ENCODE measurements at places on chromosomes 12 and 14.

DNA sequence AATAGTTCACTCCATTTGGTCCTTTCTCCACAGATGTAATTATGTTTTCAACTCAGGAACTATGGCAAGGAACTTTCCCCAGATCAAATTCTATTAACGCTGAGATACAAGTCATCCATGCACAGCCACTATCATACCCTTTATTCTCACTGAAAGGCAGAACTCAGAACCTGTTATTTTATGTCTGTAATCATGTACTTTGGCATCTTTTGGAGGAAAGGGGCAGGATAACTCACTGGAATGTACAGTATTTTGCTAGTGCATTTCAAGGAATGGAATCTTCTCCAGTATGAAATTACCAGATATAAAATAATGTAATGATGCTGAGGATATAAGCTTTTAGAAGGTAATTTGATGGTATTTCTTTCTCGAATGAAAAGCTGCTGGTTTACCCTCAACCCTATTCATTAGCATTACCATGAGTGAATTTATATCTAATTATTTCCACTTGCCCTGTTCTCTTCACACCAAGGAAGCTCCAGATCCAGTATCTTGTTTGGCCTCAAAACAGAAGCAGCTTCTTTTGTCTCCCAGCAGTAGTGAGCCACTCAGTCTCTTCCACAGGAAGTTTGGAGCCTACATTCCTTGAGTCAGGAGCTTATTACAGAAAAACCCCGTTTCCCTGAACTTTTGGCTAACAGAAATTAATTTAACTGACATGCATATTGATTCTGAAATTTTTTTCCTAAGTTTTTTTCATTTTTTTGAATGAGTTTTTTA is 10.0 kb upstream of the AMHR2 start:
- no peak for DNase-seq

- no peak for DNase-seq
Observed at GRCh38 chr14:56131004-56131864, 13.0 kb downstream of the PELI2 start.

DNA sequence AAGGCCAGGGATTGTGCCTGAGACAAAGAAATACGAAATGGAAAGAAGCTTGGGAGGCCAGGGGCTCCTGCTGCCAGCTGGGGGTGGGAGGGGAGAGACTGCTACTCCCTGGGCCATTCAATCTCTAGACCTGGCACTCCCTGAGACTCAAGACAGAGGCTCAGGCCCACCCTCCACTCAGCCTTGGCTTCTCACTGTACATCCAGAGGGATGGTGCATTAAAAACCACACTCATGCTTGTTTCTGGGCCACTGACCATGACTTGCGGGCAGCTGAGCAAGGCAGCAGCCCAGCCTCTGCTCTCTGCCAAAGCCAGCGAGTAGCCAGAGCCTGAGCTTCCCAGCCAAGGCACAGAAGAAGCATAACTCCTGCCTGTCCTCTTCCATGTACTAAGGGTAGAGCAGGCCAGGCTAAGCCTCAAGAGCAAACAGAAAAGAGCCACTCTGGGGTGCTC is 41.5 kb downstream of the PITPNM2 start:
- no peak for DNase-seq

- no peak for DNase-seq
Observed at GRCh38 chr12:10115890-10116289, 14.1 kb downstream of the CLEC7A start.

GRCh38 chr14:89418452-89418851 is 1.4 kb upstream of the FOXN3 start:
- peak; percentile 56 for DNase-seq

GRCh38 chr12:122979001-122979907 is 1.2 kb upstream of the ARL6IP4 start:
- no peak for DNase-seq

GRCh38 chr14:50085570-50086320 is 30.6 kb downstream of the VCPKMT start:
- DNase-seq, result peak; percentile 80

DNA sequence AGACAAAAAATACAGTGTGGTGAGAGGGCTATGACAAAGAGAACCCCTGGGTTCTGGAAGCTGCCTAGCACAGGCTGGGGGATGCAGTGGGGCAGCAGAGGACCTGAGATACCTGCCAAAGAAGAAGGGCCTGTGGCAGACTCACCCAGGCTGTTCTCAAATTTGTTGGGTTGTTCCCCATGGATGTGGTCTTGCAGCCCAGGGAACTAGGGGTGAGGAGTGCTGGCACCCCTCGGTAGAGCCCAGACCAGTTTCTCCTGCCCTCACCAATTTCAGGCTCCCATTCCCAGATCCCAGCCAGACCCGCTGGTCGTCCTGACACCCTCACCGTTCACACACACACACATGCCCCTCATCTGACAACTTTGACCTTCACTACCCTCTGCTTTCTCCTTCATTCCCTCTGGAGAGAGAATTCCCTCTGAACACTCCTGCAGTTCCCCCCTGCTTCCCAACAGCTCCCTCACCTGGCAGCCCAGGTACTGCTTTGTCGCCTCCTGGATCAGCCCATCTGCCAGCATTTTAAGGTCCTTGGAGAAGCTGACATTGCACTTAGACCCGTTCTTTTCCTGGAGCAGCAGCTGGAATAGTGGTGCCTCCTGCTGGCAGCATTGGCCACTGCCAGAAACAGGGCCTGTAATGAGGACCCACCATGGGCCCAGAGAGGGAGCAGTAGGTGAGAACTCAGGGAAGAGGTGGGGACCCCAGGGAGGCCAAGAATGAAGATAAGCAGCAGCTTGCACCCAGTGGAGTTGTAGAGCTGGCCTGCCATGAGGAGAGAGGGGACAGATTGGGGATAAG is 5.9 kb upstream of the GDF11 start:
- DNase-seq, result peak; percentile 69

DNA sequence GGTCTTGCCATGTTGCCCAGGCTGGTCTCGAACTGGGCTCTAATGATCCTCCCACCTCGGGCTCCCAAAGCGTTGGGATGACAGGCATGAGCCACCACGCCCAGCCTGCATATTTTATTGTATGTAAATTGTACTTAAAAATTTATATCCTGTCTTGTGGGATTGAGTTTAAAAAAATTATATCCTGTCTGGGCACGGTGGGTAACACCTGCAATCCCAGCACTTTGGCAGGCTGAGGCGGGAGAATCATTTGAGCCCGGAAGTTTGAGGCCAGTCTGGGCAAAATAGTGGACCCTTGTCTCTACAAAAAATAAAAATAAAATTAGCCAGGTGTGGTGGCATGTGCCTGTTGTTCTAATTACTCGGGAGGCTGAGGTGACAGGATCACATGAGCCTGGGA is 13.9 kb upstream of the CEBPE start:
- no peak for DNase-seq

GRCh38 chr12:106774808-106775524 is 484 bp downstream of the RIC8B start:
- no peak for DNase-seq

DNA sequence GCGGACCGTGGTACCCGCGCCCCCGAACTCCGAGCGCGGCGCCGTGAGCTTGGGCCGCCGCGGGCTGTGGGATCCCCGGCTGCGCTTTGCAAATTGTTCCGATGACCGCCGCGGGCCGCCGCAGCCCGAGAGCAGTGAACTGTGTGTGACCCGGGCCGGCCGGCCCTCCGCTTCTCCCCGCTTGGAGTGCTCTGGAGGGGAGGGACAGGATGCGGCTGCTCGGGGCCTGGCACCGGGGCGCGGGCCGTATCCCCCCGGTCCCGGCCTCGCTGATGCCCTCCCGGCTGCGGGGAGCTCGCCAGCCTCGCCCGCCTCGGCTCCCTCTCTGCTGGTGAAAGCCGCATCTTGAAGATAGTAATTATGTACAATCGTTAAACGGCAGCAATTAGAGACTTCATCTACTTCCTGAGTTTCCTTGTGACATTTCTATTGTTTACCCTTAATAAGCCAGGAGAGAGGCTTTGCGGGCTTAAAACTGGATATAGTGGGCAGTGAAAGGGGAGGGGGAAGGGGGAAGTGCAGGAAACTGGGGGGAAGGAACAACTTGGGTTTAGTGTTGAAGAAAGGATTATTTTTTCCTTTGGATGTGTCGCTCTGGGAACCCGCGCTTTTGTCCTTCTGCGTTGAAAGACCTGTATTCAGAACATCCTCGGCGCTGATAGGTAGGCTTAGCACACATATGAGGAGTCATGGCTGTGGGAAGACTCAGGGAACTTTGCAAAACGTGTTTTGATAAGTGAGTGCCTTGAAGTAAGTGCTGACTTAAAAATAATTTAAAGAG is 1.2 kb downstream of the PELI2 start:
- DNase-seq, result peak; percentile 21

DNA sequence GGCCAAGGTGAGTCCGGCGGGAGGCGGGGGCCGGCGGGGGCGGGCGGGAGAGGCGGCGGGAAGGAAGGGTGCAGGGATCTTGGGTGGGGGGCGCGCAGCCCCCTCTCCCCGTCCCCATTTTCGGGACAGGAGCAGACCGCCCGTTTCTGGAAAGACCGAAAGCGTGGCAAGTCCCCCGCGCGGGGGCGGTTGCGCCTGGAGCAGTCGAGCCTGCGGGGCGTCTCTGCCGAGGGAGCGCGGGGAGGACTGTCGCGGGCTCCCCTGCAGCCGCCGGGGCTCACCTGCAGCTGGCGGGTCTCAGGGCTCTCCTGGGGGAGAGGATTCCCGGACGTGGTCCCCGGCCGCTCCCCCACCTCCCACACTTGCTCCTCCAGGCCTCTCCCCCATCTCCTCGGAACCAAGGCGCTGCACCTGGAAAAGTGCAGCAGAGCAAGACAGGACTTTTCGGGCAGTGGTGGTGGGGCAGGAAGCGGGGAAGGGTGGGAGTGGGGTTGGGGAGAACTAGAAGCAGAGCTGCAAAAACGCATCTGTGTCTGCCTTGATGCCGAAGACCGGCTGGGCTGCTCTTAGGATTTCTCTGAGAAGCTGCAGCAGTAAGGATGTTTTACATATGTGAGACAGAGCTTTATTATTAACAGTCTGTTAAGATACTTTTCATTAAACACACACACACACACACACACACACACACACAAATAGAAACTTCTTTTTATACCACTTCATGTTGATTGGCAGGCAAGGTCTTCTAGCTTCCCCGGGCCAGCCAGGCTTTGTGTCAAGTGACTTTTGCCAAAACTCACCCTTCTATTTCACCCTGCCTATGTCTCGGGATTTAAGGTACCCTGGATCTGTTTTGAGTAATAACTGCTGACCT is 677 bp downstream of the C12orf75 start:
- DNase-seq, result peak; percentile 25

DNA sequence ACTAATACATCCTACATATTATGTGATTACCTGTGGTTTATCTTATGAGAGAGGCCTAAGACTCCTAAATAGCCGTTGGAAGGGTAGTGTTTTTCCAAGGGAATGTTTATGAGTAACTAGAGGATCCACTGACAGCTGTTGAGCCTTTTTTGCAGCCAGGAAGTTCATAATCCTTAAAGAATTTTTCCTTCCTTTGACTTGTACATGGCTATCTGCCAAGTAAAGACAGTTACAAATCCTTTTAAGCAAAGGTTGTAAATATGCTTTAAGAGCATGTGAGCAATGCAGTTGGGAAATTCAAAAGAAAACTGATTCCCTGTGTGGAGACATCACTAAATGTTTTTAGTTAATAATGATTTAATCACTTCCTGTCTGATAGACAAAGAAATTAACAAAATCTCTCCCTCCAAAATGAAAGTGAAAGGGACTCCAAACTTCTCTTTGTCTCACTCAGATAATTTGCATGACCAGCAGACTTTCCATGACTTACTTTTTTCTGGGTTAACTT is 333.8 kb downstream of the PDZRN4 start:
- peak; percentile 71 for DNase-seq

DNA sequence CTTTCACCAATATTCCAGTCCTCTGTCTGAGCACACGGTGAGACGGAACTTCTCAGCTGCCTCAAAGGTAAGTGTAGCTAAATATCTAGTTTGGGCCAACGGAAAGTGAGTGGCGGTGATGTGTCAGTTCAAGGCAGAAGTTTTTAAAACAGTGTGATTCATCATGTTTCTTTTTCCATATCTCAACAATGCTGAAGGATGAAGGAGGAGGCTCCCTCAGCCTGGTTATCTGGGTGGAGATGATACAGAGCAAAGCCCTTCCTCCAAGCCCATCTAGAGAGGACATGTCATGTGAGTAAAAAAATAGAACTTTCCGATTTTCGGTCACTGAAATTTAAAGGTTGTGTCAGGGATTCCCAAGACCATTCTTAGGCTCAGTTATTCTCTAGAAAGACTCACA is 13.1 kb upstream of the ANP32D start:
- no peak for DNase-seq

DNA sequence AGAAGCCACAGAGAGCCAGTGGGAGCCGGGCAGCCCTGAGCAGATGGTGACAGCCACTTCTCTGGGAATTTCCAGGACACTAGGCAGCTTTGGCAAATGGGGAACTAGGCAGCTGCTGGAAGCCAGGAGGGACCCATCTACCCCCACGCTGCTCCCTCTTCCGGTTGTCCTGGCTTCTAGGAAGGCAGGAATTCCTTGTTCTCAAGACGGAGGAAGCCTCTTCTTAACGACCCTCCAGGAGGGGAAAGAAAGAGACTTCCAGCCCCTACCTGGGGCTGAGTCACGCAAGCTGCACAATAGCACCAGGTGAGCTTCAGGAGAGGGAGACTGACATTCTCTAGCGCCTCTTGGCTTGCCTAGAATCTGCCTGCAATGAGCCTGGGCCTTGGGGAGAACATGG is 141.5 kb downstream of the ANO2 start:
- no peak for DNase-seq

- DNase-seq, result no peak
Observed at GRCh38 chr12:51906430-51907082, 748 bp upstream of the ACVRL1 start.

DNA sequence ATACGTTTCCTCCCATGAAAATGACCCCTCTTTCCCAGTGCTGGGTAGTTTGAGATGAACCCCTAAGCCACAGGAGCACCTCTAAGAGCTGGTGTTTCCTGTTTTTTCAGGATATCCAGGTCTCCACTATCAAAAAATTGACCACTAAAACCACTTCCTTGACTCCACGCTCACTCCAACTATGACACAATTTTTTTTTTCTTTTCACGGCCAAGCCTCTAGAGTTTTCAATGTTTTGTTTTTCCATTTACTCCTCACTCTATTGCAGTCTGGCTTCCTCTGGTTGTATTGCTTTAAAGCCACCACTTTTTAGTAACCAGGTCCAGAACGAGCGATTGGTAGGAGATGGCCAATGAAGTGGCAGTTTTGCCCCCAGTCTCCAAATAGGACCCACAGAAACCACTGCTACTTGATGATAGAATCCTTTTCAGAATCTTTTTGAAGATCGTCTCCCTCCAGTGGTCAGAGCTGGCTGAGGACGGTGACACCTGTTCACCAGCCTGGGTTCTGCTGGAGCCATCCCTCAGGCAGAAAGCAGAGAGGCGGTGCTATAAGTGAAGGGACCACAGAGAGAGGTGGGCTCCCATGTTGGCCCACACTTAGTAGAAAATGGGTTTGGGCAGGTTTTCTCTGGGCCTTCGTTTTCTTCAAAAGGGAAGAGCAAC is 454.4 kb downstream of the VRK1 start:
- peak; percentile 16 for DNase-seq

DNA sequence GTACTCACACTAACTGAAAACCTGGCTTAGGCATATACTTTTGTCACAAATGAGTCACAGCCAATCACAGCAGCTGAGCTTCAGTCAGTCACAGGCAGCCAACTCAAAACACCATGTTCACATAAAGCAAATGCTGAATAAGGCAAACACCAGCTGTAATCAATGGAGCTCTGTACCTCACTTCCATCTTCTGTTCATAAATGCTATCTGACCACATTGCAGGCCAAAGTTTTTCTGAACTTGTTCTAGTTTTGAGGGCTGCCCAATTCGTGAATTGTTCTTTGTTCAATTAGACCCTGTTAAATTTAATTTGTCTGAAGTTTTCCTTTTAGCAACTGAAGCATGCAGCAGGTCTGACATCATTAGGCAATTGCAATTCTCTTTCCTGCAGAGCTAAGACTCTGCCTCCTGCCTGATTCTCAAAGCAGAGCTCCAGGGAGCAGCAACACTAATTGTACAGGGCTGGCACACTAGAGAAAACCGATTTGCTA is 129.9 kb downstream of the WIF1 start:
- DNase-seq, result peak; percentile 6
